ENCODE measurements at places on chromosomes 13 and 19.

GRCh38 chr13:50909605-50910484 is at the start of gene RNASEH2B:
Gene RNASEH2B, plus strand, starts transcription at chr13:50909791. Its CDS starts 286 bp downstream, at chr13:50910077.
- DNase-seq, result peak; percentile 42

DNA sequence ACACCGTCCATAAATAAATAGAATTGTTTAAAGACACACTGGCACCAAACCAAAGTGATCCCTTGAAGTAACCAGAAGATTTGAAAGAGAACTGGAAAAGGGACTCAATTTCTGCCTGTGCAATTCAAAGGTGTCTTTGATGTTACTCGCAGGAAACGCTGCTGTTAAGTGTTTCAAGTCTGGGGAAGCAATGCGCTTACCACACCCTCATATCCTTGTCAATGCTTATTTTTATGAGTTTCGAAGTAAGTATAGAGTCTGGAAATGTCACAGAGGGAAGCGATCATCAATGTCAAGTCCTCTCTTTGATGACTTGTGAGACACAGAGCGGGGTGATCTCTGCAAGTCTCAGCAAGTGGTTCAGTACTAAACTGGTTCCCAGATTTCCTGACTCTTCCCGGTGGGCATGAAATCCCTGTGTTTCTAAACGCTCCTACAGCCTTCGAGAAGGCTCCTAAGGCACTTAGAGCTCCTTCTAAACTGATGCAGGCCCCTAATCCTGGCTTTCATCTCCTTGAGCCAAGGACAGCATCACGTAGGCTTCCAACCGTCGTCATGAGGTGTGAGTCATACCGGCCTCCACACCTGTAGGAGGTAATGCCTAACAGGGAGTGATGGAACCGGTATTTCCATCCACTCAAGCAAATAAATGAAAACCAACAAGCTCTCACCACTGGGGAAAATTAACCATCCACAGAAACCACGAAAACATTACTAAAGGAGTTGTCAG is 22.8 kb downstream of the SYDE1 start:
- no peak for DNase-seq

- no peak for DNase-seq
Measured at GRCh38 chr13:93146584-93147297, 79.9 kb upstream of the GPC6 start.

GRCh38 chr13:83086948-83087347 is 795.3 kb downstream of the SLITRK1 start:
- DNase-seq, result no peak

DNA sequence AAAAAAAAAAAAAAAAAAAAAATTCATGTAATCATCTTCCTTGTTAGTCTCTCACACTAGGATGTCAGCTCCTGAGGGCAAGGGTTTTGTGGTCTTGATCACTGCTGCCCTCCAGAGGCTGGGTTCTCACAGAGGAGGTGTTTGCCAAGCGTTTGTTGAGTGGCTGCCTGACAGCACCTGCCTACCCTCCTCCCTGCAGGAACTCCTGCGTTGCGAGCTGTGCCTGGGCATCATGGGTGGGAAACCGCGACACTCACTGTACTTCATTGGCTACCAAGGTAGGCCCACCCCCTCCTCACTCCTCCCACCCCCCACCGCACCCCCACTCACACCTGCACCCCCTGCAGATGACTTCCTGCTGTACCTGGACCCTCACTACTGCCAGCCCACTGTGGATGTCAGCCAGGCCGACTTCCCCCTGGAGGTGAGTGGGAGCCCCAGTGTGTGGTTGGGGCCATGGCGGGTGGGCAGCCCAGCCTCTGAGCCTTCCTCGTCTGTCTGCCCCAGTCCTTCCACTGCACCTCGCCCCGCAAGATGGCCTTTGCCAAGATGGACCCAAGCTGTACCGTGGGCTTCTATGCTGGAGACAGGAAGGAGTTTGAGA is 8.1 kb downstream of the ATG4D start:
- DNase-seq, result peak; percentile 46

GRCh38 chr19:2249010-2249866 is at the start of gene AMH:
Gene AMH, plus strand, starts transcription at chr19:2249323. Its CDS starts 10 bp downstream, at chr19:2249333.
- no peak for DNase-seq

- DNase-seq, result no peak
Measured at GRCh38 chr19:55460670-55461258, 678 bp downstream of the ISOC2 start.

DNA sequence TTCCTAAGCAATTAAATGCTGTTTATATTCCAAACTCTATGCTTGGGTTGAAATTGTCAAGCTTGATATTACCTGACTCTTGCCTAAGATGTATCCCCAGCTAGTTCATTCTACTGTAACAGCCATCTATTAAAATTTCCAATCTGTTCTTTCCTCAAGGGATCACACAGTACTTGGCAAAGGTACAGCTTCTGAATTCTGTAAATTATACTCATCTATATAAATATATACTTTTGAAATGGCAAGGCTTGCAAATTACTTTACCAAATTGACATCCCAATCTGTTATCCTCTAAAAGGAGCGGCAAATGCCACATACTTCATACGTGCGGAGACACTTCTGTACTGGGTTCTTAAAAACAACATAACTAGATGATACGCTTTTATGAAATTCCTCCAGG is 330.2 kb downstream of the DNAJC15 start:
- DNase-seq, result no peak

DNA sequence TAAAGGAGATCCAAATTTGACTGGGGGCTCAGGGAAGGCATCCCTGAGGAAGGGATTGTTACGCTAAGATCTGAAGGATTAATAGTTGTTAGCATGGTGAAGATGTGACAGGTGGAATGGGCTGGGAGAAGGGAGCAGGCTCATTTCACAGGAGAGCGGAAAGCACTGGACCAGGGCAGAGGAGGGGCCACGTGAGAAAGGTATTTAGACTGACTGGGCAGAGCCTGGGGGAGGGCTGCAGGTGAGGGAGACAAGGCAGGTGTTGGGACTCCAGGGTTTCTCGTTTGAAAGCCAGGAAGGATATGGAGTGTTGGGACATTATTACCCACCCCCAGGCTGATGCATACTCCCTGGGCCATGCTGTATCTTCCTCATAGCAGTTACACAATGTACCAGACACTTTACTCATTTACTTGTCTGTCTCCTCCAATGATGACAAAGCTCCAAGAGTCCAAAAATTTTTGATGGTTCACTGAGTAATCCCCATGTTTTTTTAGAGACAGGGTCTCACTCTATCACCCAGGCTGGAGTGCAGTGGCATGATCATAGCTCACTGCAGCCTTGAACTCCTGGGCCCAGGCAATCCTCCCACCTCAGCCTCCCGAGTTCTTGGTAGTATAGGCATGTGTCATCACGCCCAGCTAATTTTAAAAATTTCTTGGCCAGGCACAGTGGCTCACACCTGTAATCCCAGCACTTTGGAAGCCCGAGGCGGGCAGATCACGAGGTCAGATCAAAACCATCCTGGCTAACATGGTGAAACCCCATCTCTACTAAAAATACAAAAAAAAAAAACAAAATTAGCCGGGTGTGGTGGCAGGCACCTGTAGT is 2.3 kb downstream of the TRAPPC6A start:
- no peak for DNase-seq

DNA sequence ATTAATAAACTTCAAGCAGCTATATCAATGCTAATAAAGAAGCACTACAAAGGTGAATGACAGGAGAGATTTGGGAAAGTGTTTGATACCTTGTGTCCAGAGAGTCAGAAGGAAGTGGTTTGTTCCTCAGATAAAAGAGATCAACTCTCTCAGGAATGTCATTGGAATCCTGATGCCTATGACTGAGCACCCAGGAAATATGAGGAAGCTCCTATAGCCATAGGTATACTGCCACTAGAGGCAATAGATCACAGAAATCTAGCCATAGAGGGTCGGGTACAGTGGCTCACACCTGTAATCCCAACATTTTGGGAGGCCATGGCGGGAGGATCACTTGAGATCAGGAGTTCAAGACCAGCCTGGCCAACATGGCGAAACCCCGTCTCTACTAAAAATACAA is 612.6 kb downstream of the DACH1 start:
- DNase-seq, result no peak

- no peak for DNase-seq
Measured at GRCh38 chr13:92821324-92821723, 405.3 kb upstream of the GPC6 start.

- DNase-seq, result no peak
Measured at GRCh38 chr19:58521651-58522050, 2.0 kb upstream of the ZBTB45 start.

- no peak for DNase-seq
Measured at GRCh38 chr19:33704271-33704670, 82.5 kb downstream of the CHST8 start.

DNA sequence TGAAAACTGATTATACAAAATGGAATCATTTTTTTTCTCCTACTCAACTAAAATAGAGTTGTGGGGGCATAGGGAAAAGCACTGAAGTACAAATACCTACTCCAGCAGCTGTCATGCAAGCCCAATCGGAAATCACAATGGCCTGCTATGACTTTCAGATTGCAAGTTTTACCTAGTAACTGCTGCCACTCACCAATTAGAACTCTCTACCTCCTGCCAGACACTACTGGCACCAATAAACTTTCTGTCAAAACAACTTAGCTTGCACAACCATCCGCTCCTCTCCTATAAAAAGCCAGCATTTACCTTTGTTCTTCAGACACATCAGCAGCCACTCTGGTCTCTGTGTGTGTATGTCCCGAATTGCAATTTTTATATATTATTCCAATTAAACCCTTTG is 9.3 kb upstream of the TRPC4 start:
- no peak for DNase-seq

GRCh38 chr19:33484226-33484774 is 37.3 kb downstream of the PEPD start:
- DNase-seq, result no peak

- no peak for DNase-seq
Measured at GRCh38 chr13:108779308-108779707, 149.9 kb downstream of the MYO16 start.

DNA sequence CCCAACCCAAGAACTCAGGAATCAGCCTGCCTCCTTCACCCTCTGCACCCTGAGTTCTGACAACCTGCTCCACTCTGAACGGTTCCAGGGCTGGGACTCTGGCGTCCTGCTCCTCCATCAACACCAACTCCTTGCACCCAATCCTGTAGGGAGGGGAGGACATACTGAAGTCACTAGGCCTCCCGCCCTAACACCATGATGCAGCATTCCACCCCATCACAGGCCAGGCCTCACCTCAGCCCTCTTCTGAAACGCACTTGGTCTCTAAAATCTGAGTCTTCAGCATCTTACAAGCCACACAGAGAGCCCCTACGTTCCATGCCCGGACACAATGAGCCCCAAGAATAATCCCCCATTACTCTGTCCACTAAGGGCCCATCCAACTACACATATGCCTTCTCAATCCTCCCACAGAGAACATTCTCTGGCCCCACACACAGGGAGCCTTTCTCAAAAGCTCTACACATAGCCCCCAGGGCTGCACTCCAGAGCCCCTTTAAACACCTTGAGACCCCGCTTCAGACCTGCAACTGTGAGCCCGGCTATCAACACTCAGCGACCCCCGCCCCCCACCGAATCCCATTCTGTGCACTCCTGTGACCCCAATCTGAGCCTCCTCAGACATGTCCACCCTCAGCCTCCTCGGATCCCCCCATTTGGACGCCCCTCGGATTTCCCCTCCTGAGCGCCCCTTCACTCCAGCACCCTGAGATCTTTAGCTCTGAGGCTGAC is 567 bp downstream of the ALKBH6 start:
- no peak for DNase-seq

DNA sequence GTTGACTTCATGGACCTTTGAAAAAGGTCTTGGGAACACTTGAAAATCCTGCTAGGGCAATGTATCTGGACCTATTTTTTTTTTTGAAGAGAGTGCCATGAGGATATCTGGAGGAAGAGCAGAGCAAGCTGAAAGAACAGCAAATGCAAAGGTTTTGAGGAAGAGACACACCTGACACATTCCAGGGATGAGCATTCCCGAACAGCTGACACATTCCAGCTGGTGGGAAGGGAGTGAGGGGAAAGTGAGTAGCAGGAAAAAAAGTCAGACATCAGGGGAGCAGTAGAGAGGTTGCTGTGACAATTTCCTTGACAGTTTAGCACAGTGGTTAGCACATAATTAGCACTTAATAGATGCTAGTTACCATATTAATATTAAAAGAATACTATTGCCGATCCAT is 14.7 kb downstream of the DGKH start:
- DNase-seq, result no peak

DNA sequence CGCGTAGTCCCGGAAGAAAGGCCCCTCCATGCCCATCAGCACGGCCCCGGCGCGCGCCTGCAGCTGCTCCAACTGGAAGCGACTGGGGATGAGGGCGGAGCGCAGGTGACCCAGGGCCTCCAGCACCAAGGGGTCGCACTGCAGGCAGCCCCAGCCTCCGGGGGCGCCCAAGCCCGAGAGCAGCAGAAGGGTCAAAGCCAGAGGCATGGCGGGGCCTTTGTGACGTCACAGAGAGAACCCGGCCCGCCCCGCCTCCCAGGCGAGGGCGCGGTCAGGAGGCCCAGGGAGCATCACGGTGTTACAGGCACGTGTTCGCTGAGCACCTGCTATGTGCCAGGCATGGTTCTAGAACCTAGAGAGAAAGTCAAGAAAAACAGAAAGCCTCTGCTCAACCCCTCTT is at the start of gene IZUMO2:
Gene IZUMO2, minus strand, starts transcription at position 294 of the 400 bp plus-strand sequence. Its CDS starts 87 bp downstream, at position 207.
- no peak for DNase-seq

GRCh38 chr13:56718791-56719190 is 421.9 kb upstream of the PRR20A start:
- DNase-seq, result no peak

DNA sequence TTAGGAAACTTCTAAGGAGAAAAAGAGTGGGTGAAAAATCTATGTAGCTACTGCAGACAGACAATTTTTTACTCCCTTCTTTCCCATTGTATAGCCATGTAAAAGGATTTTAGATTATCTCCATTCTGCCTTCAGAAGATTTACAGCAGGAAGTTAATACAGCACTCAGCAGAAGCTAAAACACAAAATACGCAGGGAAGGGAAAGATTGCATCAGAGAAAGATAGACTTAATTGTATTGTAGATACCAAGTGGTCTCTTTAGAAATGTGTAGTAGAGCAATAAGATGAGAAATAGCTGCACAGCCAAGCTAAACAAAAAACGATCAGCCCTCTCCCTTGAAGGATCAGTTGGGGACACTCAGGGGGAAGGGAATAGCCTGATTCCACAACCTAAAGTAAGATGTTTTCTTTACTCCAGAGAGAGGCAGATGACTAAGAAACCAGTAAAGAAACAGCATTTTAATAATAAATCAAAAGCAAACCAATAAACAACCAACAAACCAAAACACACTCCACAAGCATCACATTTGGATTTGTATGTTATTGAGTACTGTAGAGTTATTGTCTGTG is 236.7 kb upstream of the SLITRK1 start:
- no peak for DNase-seq

GRCh38 chr19:55550321-55550650 is 4.9 kb upstream of the SBK3 start:
- no peak for DNase-seq

Data from NCI-H524 (cell line).